ENCODE measurements at places on chromosomes 3 and 15.

DNA sequence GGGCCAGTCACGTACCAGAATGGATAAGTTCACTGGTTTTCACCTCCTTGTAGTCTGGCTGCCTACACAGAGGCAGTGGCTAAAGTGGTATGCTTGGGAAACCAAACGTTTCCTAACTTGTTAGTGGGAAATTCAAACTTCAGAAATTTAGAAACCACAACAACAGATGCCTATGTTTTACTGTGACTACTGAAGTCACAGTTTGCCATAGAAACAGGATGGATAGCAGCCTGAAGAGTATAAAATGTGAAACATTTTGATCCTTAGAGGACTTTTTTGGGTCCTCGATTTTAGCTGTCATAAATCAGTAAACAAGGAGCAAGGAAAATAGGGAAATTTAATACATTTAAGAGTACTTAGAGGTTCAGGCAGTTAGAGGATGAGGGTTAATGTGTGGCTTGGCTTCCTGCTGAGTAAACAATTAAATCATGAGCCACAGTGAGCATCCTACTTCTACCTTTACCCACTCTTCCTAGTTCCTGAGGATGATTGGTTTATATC, 48.6 kb downstream of the CMSS1 start:
- peak; percentile 69 for DNase-seq

DNA sequence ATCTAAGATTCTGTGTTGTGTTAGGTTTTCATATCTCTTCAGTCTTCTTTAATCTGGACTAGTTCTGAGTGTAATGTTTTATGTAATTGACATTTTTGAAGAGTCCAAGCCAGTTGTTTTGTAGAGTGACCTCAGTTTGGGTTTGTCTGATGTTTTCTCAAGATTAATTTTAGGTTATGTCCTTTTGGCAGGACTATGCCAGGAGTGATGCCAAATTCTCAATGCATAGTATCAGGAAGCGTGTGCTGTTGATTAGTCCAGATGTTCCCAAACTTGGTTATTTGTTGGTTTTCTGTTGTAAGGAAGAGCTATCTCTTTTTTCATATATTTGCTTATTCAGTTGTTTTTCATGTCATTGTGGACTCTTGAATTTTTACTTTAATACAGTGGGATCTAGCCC, 32.6 kb downstream of the NMD3 start:
- peak; percentile 44 for DNase-seq

- no peak for DNase-seq
These were observed 42.2 kb downstream of the ILDR1 start for GRCh38 chr3:121979734-121980449.

DNA sequence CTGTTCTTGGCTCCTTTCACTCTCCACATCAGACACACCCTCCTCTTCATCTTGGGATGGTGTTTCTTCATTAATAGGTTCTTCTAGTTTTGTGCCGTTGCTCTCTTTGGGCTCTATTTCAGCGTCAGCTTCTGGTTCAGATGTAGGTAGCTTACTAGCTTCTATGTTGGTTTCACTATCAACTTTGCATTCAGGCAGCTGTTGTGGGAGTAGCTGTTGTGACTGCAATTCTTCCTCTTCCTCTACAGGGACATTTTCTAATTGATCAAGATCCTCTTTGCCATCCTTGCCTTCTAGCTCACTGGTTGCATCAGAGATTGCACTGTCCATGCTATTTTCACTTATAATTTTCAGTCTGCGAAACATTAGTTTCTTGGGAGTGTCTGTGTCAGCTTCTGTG, 80.1 kb downstream of the SETD2 start:
- no peak for DNase-seq

- DNase-seq = peak; percentile 37
These were observed 606 bp downstream of the EIF2A start for GRCh38 chr3:150547045-150547741.

DNA sequence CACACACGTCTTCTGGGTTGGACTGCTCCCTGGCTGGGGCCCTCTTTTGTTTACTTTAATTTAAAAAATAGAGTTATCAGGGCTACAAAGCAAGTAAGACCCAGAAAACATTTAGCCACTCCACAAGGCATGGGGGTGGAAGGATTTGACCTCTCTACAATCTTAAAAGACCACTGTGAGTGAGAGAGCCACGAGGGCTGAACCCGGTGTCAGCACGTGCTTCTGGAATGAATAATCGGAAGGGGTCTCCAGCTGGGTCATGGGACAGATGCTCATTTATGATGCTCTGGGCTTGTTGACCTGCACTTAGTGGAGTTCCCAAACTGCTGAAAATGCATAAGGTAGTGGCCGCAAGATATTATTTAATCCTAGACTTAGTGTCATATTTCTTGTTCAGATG, 52.4 kb downstream of the EIF4E3 start:
- DNase-seq = no peak

GRCh38 chr15:56739474-56739873, 6.2 kb upstream of the ZNF280D start:
- DNase-seq = no peak

DNA sequence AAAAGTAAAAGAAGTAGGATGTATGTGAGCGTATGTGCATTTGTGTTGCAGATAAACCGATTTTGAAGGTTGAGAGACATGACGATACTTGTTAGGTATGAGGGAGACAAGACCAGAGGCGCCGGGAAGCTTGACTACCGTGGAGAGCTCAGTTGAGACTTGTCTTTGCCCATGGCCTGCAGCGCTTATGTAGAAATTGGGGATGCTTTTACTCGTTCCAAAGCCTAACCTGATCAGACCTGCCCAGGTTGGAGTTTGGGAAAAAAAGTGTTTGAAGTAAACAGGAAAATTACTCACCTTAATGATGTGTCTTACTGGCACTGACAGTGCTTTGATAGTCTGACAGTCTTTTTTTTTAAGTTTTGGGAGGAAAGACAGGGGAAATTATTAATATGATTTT, 202.8 kb downstream of the TP63 start:
- DNase-seq = no peak

- peak; percentile 42 for DNase-seq
These were observed 115.8 kb upstream of the PLCL2 start for GRCh38 chr3:16768956-16769355.
